ENCODE measurements at places on chromosomes 1 and 21. TPM values are rescaled to one million over a fixed set of nuclear protein-coding genes. Genes with fewer than 3 reads are reported as not detected.

DNA sequence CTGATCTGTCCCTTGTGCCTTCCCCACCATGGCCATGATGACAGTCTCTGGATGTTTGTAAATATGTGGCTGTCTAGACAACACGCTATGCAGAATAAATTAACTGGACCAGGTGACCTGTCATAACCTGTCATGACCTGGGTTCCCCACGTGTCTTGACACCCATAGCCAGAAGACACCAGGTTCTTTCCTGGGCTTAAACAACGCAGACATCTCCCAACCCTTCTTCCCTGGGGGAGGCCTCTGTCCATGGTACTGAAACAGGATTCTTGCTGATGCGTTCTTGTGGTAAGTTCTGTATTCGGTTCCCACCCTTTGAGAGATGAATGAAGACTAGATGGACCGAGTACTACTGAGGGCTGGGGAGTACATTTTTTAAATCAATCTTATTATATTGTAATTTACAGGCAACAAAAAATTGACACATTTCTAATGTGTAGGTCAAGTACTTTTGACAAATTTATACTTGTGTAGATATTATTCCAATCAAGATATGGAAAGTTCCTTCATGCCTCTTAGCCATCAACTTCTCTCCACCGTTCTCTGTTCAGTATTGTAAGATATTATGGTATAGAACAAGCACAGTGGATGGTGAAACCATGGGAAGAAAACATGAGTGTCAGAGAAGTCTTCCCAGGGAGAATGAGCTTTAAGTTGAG, 738.8 kb downstream of the PTPRU start:
- no peak overlapping the region for H3K4me3 ChIP-seq
- no peaks in the 10 kb centered on the region for H3K36me3 ChIP-seq
- no peaks in the 10 kb centered on the region for H3K4me1 ChIP-seq
- H3K27me3 ChIP-seq = no peaks in the 10 kb centered on the region

DNA sequence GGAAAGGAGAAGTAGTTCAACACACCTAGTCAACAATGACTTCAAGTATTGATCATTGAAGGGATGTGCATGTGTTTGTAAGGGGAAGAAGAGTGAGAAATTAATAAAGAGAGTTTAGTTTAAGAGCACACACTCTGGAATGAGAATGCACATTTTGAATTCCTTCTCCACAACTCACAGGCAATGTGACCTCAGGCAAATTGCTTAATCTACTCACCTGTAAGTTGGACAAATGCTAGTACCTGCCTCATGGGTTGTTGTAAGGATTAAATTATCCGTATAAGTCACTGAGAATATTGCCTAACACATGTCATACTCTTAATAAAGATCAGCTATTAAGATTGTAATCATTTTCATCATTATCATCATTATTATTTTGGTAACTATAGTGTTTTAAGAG, 204.0 kb upstream of the NFIA start:
- peaks cover 29% of the 10 kb centered on the region for H3K27me3 ChIP-seq
- no peaks in the 10 kb centered on the region for H3K36me3 ChIP-seq
- H3K4me3 ChIP-seq = no peak overlapping the region
- no peak for DNase-seq
- H3K27ac ChIP-seq = no peak overlapping the region

GRCh38 chr1:10060311-10061100, 27.7 kb downstream of the UBE4B start:
- peaks cover 2% of the 10 kb centered on the region for H3K36me3 ChIP-seq
- H3K4me3 ChIP-seq = no peak overlapping the region
- DNase-seq = no peak
- H3K27ac ChIP-seq = no peak overlapping the region
- H3K4me1 ChIP-seq = peaks cover 18% of the 10 kb centered on the region
- no peaks in the 10 kb centered on the region for H3K27me3 ChIP-seq

GRCh38 chr1:66278260-66279021, 255.5 kb upstream of the SGIP1 start:
- peaks cover 17% of the 10 kb centered on the region for H3K36me3 ChIP-seq
- peak overlapping the region; percentile 64 for H3K27ac ChIP-seq
- H3K4me3 ChIP-seq = no peak overlapping the region
- H3K4me1 ChIP-seq = peaks cover 95% of the 10 kb centered on the region

DNA sequence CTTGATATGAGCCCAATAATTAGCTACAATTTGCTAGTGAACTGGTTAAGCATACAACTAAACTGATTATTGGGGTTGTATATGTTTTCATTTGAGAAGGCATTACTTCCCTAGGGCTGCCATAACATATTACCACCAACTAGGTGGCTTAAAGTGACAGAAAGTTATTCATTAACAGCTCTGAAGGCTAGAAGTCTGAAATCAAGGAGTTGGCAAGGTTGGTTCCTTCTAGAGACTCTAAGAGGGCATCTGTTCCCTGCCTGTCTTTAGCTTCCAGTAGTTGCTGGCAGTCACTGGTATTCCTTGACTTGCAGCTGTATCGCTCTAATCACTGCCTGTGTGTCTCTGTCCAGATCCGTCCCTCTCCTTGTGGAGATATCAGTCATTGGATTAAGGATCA, 86.3 kb downstream of the LHX9 start:
- H3K27me3 ChIP-seq = peaks cover 17% of the 10 kb centered on the region
- no peak overlapping the region for H3K27ac ChIP-seq
- peaks cover 1% of the 10 kb centered on the region for H3K36me3 ChIP-seq
- peaks cover 2% of the 10 kb centered on the region for H3K4me1 ChIP-seq
- DNase-seq = no peak

DNA sequence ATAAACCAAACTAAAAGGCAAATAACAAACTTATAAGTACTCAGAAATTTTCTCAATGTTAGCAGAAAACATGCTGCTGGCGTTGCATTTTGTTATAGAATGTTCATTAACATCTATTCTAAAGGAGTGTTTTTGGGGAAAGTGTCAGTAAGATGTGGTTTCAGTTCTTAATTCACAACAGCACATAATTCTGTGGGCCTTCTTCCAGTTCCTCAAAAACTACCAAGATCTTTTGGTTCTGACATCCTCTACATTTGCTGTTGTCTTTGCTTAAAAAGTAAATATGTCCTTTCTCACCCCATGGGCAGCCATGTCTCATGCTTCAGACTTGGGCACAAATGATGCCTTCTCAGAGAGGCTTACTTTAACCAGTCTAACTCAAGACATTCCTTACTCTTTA, 152.5 kb downstream of the CDC7 start:
- no peak for DNase-seq
- no peaks in the 10 kb centered on the region for H3K36me3 ChIP-seq
- no peaks in the 10 kb centered on the region for H3K27me3 ChIP-seq
- no peak overlapping the region for H3K4me3 ChIP-seq

GRCh38 chr1:110605901-110606656, at the start of gene KCNA2:
TSS of gene KCNA2 (minus strand) at chr1:110606358. CDS start at chr1:110604782, 1,576 bp downstream.
- H3K4me1 ChIP-seq = peaks cover 22% of the 10 kb centered on the region
- no peaks in the 10 kb centered on the region for H3K36me3 ChIP-seq
- H3K27me3 ChIP-seq = peaks cover 42% of the 10 kb centered on the region
- H3K4me3 ChIP-seq = peak within 1 kb of the TSS; percentile 74

- no peak overlapping the region for H3K27ac ChIP-seq
- peaks cover 47% of the 10 kb centered on the region for H3K4me1 ChIP-seq
- H3K4me3 ChIP-seq = peak overlapping the region; percentile 50
- peaks cover 16% of the 10 kb centered on the region for H3K36me3 ChIP-seq
- peaks cover 61% of the 10 kb centered on the region for H3K27me3 ChIP-seq
Measured at GRCh38 chr1:209675565-209676154, 448 bp downstream of the G0S2 start.

DNA sequence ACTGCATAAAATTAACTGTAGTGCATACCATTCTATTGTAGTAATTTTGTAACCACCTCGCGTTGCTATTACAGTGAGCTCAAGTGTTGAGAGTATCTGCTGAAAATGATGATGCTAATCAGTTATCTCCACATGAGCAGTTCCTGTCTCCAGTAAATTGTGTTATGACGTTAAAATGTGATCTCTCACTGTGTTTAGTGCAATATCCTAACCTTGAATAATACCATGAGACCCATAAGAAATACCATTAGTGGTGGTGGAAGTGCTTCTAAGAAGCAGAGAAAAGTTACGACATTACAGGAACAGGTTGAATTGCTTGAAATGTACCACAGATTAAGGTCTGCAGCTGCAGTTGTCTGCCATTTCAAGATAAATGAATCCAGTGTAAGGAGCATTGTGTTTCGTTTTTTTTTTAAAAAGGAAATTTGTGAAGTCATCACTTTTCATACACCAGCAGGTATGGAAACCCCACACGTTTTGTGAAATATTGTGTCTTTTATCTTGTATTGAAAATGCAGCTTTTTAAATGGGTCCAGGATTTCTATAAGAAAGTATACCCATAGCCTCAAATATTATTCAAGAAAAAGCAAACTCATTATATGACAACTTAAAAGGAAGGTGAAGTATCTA, 72.5 kb downstream of the ANGPTL1 start:
- no peaks in the 10 kb centered on the region for H3K27me3 ChIP-seq
- H3K27ac ChIP-seq = no peak overlapping the region
- H3K4me1 ChIP-seq = no peaks in the 10 kb centered on the region
- no peak overlapping the region for H3K4me3 ChIP-seq
- no peaks in the 10 kb centered on the region for H3K36me3 ChIP-seq
- no peak for DNase-seq

DNA sequence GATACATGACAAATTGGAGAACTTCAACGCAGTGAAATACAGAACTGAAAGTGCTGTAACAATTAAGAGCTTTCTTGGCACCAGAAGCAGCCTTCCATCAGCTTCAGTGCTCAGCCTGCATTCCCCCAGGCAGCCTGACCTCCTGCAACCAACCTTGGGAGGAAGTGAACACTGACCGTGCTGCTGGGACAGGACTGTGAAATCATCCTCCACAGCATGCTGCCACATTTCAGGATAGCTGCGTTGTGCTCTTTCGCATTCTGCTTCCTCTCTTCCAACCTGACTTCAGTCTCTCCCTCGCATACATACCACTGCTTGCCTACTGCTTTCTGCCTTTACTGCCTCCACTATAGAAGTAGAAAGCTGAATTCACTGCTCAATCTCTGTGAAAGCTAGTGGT, 388.6 kb downstream of the RWDD3 start:
- no peaks in the 10 kb centered on the region for H3K36me3 ChIP-seq
- DNase-seq = no peak
- H3K27me3 ChIP-seq = no peaks in the 10 kb centered on the region
- no peaks in the 10 kb centered on the region for H3K4me1 ChIP-seq
- H3K4me3 ChIP-seq = no peak overlapping the region

GRCh38 chr1:205449750-205450443, 5.9 kb downstream of the BLACAT1 start:
- H3K27ac ChIP-seq = peak overlapping the region; percentile 76
- peak; percentile 74 for DNase-seq
- H3K4me3 ChIP-seq = peak overlapping the region; percentile 54
- peaks cover 11% of the 10 kb centered on the region for H3K4me1 ChIP-seq

DNA sequence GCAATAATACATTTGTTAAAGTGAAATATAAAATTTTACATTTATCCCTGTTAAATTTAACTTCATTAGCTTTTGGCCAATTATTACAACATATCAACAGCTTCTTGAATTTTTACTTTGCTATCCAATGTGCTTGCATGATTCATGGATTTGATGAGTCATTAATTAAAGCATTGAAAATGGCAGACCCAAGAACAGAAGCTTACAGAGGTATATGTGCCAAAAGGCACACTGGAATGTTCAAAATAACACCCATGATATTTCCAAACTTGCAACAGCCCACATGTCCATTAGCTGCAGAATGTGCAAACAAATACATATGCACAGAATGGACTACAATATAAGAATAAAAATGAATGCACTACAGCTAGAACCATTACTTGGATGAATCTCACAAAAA, 76.4 kb upstream of the MAN1A2 start:
- no peaks in the 10 kb centered on the region for H3K4me1 ChIP-seq
- H3K36me3 ChIP-seq = no peaks in the 10 kb centered on the region
- no peak for DNase-seq
- peaks cover 7% of the 10 kb centered on the region for H3K27me3 ChIP-seq
- H3K27ac ChIP-seq = no peak overlapping the region

The ADAR gene
- total RNA-seq = 369 TPM

The OR2T33 gene
- not detected for total RNA-seq

The F5 gene
- 3.1 TPM for total RNA-seq

The FCGR1A gene
- not detected for total RNA-seq

The SRGAP2C gene
- 37.1 TPM for total RNA-seq

All from activated CD8-positive, alpha-beta memory T cell treated with anti-CD3 and anti-CD28 coated beads, Interleukin-2, amount 10 ng/mL, durations not matched to agents 7 days and 5 days (primary cell).